Mucosa of descending colon (tissue), 3 donors: ENCODE measurements at places on chromosomes 2 and 18. TPM values are rescaled to one million over a fixed set of nuclear protein-coding genes. Genes with fewer than 3 reads are reported as not detected.
A peak's percentile ranks its signal among the peaks of the same experiment; 100 is the strongest.

UGT1A5 gene
- total RNA-seq = 6.5 TPM

RAB31 gene
- 58.5 TPM for total RNA-seq

- peak; percentile 12 for DNase-seq
Observed at GRCh38 chr2:176583607-176584006, 314.4 kb downstream of the MTX2 start.

GRCh38 chr2:126714191-126714965 is 58.4 kb downstream of the GYPC start:
- no peak for DNase-seq

DNA sequence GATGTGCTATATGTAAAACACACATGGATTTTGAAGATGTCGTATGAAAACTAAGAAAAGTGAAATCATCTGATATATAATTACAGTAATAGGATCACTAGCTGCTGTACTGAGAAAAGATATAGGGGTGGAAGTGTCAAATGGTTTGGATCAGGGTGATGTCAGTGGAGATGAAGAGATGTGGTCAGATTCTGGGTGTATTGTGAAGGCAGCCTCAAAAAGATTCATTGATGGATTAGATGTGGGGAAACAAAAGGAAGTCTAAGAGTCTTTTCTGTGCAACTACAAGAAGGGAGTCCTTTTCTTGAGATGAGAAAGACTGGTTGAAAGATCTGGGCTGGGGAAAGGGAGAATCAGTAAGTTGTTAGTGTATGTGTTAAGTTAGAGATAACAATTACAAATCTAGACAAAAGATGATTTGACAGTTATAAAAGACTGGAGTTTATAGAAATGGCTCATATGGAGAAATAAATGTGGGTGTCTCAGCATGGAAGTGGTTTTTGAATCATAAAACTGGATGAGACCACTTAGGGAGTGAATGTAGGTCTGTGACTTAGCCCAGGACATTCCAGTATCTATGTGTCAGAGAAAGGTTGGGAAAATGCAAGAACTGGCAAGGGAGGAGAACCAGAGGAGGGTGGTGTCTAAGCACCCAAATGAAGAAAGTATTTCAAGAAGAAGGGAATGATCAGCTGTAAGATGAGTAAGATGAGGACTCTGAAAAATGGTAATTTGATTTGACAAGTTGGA is 347.4 kb downstream of the PARD3B start:
- DNase-seq = no peak

GRCh38 chr2:98293931-98294687 is 52.1 kb upstream of the CNGA3 start:
- DNase-seq = no peak

DNA sequence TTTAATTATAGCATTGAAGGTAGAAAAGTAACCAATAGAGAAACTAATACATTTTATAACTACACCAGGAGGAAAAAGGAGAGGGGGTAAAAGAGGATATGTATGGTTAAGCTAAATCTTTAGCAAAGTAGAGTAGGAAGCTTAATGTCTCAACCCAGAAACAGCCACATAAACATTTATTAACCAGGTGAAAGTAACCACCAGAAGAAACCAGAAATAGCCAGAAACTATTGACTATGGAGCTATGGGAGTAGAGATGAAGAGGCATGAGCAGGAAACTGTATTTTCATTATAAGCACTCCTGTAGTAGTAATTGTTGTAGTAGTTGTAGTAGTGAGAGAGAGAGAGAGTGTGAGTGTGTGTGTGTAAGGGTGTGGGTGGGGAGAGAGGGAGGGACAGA is 617.5 kb upstream of the CHAC2 start:
- no peak for DNase-seq

GRCh38 chr2:134679294-134679693 is 39.5 kb downstream of the TMEM163 start:
- DNase-seq = no peak
